ENCODE measurements at places on chromosomes 5 and 9.

DNA sequence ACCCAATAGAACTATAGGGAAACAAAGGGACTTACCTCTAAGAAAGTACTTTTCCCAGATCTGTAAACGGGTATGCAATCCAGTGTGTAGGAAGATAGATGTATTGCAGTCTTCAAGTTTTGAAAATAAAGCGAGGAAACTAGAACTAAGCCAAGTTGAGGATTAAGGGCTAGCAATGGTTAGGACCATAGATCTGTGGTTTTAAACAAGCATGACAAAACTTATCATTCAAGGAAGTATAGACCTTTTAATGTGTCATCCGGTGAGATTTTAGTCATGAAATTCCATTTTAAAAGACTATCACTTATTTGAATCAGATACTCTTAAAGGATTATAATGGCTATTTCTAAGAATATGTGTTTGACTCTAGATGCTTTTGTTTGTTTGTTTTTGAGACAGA is 20.5 kb downstream of the CD274 start:
- no peak for DNase-seq

DNA sequence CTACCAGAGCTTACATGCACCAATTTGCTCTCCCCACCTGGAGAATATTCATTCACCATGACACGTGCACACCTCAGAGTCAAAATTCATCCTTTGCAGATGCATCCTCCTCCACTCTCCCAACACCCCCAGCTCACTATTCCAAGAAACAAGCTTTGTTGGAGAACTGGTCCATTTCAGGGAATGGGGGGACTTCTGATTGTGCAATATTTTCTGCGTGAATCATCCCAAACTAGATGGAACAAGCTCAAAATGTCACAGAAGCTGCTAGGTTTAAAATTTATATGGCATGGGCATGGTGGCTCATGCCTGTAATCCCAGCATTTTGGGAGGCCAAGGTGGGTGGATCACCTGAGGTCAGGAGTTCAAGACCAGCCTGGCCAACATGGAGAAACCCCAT is 3.6 kb downstream of the GLDC start:
- DNase-seq, result no peak

- no peak for DNase-seq
These were observed 302.5 kb downstream of the SH3GL2 start for GRCh38 chr9:17881371-17881770.

DNA sequence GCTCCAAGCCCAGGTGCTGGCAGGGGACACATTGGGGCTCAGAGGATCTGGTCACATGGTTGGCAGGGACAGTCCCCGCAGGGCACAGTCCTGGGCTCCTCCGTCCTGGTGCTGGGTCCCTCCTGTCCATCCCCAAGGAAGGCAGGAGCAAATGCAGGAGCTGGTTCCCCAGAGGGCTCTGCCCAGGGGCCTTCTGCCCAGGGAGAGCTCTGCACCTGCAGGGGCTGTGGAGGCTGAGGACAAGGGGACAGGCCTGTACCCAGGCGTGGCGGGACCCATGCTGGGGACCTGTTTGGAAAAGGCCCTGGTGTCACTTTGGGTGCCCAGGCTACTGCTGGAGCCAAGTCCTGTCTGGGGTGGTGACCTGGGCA is 7.2 kb downstream of the SPATA31E1 start:
- DNase-seq, result no peak

- no peak for DNase-seq
These were observed 272.2 kb downstream of the AUH start for GRCh38 chr9:91089405-91090129.

DNA sequence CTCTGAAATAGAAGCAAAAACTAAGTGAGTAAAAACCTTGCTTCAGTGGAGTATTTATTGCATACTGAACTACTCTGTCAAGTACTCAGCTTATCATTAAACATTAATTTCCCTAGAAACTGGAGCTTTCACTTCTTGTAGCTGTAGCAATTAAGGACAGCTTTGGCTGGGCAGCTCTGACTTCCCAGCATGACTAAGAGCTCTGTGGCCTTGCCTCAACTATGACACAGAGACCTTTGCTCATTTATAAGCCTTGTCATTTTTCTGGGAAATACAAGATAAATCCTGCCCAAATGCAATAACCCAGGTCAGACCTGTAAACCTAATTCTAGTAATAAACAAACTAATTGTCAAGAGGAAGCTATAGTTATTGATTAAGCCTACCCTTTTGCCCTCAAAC is 65.4 kb upstream of the STK32A start:
- DNase-seq, result no peak

DNA sequence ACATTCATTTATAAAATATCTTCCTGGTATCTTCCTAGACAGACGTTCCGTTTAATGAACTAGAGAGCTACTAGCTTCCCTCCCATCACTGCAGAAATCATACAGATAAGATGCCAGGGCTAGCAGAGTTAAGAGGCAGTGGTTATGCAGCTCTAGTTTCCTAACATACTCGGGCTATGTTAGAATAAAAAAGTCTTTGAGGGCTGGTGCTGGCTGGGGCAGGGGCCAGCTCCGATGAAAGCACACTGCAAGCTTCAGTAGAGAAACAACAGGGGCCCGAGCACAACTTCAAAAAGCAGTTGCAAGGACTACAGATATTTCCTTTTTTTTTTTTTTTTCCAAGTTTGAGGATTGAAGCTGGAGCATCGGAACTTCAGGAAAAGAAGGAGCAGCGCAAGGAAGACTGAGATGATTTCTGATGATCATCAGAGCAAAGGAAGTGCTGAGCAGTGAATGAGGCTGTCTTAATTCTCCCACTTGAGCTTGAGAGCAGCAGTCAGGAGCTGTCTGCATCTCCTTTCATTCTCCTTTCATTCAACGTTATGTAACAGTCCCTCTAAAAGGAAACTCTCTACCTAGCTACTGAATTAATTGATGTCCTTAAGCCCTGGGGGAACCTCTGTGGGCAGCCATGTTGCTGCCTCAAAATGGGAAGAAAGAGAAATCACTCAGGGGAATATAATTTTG is 47.6 kb upstream of the ADCY2 start:
- no peak for DNase-seq

DNA sequence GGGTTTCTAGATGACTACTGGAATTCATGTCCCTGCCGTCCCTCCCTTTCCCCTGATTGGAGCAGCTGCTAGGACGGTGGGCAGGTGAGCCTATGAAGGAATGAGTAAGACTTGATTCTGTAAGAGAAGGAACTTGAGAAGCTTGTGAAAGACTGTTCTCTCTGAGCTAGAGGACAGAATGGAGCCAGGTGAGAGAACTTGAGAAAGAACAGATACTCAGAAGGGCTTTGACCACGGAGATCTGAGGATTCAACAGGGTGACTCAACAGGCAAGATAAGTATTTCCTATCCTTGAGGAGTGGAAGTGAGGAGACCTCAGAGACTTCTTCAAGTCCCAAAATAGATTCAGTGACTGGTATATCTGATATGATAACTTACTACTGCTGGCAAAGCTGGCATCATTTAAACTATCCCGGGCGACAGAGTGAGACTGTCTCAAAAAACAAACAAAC is 41.9 kb downstream of the HSDL2 start:
- DNase-seq, result no peak

- DNase-seq, result no peak
These were observed 251.3 kb upstream of the RFX3 start for GRCh38 chr9:3777137-3777536.

GRCh38 chr9:111975709-111976108 is 79.1 kb downstream of the UGCG start:
- DNase-seq, result no peak

- DNase-seq, result no peak
These were observed 562 bp downstream of the GSN start for GRCh38 chr9:121268598-121268850.
